Ecto neural progenitor cell (in vitro differentiated cells): ENCODE measurements at places on chromosomes 6 and 20.
A peak's percentile ranks its signal among the peaks of the same experiment; 100 is the strongest.

GRCh38 chr6:17884498-17885478 is 102.6 kb downstream of the KIF13A start:
- DNase-seq, result no peak

- DNase-seq, result no peak
Observed at GRCh38 chr6:72746276-72746675, 124.4 kb downstream of the KCNQ5 start.

DNA sequence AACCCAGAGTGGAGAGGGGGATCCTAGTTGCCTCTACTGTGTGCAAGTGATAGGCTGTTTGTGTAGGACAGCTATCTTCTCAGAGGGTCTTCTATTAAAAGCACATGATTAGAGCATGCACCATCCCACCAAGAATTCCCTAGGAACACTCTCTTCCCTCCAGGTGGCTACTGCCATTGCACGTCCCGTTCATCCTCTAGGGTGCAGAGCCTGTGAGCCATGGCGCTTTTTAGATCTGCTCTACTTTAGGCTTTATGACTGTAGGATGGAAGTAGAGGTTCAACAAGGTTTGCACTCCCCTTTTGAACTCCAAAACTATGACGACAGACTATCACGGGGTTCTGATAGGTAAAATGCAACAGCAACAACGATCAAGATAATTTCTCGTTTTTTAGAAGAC is 90.5 kb upstream of the SAMD5 start:
- no peak for DNase-seq

- no peak for DNase-seq
Observed at GRCh38 chr6:21180155-21180554, 413.4 kb upstream of the SOX4 start.

DNA sequence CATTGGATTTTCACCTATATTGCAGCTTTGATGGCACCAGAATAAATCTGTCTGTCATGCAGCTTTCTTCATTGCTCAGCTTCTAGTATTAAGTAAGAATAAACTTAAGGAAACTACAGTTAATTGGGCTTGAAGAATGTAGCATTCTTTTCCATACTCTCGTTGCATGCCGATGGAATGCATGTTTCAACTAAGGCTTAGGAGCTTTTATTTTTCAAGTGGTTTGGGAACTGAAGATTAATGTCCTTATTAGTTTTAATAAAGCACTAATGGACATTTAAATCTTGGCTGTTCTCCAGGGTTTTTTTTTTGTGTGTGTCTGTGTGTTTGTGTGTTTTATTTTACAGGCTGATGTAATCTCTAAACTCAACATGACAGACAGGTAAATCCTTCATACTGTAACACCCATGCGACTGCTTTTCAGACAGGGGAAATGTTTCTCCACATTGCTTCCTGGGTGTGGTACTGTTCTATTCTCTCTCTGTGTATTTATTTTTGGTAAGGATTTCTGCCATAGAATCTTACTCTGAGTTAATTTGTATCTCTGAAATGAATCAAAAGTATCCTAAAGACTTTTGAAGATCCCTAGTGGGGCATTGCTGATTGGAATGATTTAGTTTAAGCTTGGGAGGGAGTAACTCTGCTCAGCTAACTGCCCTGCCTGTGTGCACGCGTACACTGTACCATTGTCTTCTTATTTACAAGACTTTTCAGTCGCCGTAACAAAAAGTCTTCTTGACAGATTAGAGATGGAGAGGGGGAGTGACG is 38.0 kb downstream of the SLC9A8 start:
- no peak for DNase-seq

DNA sequence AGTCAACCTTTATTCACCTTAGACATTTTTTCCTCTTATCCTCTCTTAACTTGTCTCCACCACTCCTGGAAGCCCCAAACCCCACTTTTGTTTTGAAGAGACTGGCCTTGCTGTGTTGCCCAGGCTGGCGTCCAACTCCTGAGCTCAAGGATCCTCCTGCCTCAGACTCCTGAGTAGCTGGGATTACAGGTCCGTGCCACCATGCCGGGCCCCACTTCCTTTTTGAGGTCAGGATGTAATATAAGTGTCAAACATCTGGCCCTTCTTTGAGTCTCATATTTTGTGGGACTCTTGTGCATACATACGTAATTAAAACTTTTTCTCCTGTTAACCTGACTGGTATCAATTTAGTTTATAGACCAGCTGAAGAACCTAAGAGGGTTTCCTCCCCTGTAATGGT is 1.4 kb upstream of the CDK19 start:
- no peak for DNase-seq

DNA sequence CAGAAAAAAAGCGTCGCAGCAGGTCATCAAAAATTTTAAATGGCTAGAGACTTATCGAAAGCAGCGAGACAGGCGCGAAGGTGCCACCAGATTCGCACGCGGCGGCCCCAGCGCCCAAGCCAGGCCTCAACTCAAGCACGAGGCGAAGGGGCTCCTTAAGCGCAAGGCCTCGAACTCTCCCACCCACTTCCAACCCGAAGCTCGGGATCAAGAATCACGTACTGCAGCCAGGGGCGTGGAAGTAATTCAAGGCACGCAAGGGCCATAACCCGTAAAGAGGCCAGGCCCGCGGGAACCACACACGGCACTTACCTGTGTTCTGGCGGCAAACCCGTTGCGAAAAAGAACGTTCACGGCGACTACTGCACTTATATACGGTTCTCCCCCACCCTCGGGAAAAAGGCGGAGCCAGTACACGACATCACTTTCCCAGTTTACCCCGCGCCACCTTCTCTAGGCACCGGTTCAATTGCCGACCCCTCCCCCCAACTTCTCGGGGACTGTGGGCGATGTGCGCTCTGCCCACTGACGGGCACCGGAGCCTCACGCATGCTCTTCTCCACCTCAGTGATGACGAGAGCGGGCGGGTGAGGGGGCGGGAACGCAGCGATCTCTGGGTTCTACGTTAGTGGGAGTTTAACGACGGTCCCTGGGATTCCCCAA is at the start of gene EEF1A1:
Gene EEF1A1 (minus strand): TSS at position 345 of the 663 bp plus-strand sequence. CDS start 1,006 bp downstream, outside the sequence.
- peak; percentile 98 for DNase-seq

DNA sequence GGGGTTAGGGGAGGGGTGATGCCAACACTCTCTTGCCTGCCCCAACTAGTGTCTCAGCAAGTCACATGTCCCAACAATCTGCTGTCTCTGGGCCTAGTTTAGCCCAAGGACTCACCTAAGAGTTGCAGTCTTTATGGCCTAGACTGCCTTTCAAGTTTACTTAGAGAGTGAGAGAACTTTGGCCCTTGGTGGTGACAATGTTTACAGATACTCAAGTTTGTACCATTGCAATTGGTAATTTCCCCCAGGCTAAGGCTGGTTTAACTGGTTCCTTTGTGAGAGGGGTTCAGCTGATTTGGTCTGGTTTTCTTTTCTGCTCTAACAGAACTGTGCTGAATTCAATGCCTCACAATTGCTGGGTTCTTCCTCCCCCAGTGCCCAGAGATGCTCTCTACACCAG is 1279.9 kb upstream of the EYS start:
- DNase-seq, result no peak

- DNase-seq, result no peak
Observed at GRCh38 chr6:44867571-44868334, 460.4 kb upstream of the RUNX2 start.

- no peak for DNase-seq
Observed at GRCh38 chr6:127341471-127342202, 1.8 kb downstream of the ECHDC1 start.

DNA sequence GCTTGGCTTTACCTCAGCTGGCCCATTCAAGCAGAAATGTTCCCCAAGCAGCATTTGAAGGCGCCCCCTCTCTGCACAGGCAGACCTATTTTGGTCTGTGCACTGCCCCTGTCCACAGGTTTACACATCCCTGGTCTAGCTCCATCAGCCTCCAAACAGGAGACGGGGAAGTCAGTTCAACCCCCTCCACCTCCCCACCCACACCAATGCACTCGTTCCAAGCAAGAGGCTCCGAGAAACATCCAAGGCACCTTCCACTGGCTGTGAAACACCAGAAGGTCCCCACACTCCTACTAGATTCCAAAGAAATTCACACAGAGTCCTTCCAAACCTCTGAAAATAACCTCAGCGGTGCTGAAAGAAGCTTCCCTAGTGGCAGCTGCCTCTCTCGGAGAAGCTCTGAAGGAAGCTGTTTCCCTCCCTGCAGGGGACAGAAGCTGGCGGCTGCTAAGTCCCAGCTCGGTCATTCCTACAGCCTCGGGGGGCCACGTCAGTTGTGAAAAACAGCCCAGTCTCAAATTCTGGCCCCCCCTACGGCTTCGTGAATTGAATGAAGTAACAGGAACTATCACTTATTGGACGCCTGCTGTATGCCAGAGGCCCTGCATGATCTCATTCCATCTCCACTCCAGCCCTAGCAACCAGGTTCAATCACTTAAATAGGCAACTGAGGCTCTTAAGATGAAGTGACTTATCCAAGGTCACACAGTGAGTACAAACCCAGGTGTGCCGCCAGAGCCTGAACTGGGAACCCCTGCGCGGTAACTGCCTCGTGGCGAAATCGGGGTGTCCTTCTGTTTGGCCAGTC is 815 bp downstream of the SPATA2 start:
- no peak for DNase-seq

DNA sequence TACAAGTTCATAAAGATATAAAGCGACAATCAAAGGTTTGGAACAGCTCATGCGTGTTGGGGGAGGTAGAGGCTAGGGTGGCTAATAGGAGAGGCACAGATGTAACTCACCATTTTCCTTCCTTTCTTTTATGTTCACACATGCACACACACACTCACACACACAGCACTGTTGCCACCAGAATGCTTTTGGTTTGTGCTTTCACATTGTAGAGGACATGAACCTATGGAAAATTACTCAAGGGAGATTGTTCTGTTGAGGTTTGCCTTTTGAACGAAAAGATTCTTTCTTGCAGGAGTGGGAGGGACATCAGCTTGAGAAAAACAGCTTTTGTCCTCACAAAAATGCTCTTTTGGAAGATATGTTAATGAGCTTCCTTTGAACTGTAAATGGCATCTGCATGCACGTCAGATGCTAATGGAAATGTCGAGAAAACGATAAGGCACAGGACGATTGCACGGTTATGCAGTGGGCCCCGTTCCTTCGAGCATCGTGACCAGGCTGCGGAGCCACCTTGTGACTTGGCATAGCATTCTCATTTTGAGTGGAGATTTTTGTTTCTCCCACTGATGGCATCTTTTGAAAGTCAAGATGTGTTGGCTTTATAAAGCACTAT is 724.1 kb downstream of the KIF16B start:
- no peak for DNase-seq

DNA sequence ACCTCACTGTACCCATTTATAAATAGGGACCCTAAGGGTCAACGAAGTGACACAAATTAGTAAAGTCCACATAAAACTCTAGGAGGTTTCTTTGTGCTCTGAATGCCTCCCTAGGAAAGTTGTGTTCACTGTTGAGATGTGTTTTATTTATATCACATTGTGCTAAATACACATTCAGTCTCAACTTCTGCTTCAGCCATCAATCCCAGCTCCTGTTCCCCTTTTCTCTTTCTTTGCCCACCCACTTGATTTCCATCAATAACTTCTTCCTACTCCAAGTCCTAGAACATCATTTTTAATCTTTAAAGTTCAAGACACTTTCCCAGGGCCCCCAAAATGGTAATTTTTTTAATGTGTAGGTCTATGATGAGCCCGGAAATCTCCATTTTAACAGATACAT is 208.3 kb upstream of the RAB32 start:
- DNase-seq, result no peak

- DNase-seq, result peak; percentile 62
Observed at GRCh38 chr20:31678389-31679356, 41.0 kb downstream of the COX4I2 start.

GRCh38 chr20:38239441-38239840 is 21.1 kb downstream of the KIAA1755 start:
- DNase-seq, result no peak

- DNase-seq, result no peak
Observed at GRCh38 chr6:163398815-163399214, 15.7 kb upstream of the QKI start.

- no peak for DNase-seq
Observed at GRCh38 chr20:58148891-58149290, 79.6 kb downstream of the ANKRD60 start.

- DNase-seq, result peak; percentile 78
Observed at GRCh38 chr6:159217595-159218275, 48.5 kb downstream of the FNDC1 start.

GRCh38 chr20:23269954-23270353 is 80.6 kb upstream of the NXT1 start:
- DNase-seq, result no peak

GRCh38 chr6:147654103-147654845 is 145.8 kb downstream of the SAMD5 start:
- DNase-seq, result no peak

DNA sequence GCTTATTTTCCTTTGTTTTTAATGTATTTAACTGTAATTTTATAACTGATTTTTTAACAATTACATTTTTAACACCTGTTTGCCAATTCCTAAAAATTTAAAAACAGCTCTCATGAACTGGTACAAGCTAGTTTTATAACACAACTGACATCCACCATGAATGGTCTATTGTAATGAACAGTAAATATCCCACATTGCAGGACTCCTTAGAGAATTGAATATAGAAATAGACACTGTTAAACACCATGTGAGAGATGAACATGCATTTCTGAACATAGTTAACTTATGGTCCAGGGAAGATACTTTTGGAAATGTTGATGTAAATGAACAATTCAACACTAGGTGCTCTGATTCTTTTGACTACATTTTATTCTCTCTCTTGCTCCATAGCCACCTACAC is 195.1 kb upstream of the GMDS start:
- DNase-seq, result no peak

GRCh38 chr6:110813338-110814101 is 1.7 kb downstream of the CDK19 start:
- no peak for DNase-seq

DNA sequence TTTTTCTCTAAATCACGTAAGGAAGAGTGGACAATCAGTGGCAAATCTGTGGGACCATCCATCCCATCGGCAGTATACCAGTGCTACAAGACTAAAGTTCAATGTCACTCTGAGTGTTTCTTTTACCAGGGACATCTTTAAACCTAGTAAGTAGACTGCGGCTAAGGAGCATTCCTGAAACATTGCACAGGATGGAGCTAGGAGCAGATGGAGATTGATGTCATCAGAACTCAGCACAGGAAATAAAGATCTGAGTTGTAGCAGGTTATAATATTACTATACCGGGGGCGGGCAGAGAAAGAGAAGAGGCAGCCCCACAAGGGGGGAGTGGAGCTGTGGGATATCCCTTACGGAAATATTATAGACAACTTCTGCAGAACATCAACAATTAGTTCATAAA is 162.1 kb downstream of the MTFR2 start:
- no peak for DNase-seq

- DNase-seq, result no peak
Observed at GRCh38 chr20:25259358-25259757, 11.5 kb downstream of the PYGB start.

- no peak for DNase-seq
Observed at GRCh38 chr6:25239059-25239458, 40.1 kb upstream of the CARMIL1 start.

DNA sequence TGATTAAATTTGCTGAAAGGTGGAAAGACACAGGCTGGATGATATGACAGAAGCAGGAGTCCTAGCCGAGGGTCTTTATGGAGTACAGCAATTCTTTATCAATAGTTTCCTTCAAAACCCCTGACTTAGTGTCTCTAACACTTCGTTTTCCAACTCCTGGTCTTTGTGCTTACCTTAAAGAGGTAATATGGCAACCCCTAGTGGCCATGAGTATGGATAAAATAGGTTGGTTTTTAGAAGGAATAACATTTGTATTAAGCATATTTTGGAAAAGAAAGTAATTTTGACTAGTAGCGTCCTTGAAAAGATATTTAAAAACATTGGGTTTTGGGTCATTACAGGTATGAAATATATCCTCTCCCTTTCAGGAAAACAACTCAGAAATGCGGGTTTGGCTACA is 51.9 kb downstream of the VGLL2 start:
- DNase-seq, result no peak

GRCh38 chr6:31784098-31784925 is 7.2 kb upstream of the VWA7 start:
- no peak for DNase-seq
